ENCODE measurements at places on chromosomes 16 and 17.
A peak's percentile ranks its signal among the peaks of the same experiment; 100 is the strongest.

- DNase-seq, result no peak
Measured at GRCh38 chr17:82858376-82859126, 18.7 kb upstream of the ZNF750 start.

GRCh38 chr17:4004517-4005295 is 40.5 kb upstream of the ATP2A3 start:
- DNase-seq, result no peak

GRCh38 chr17:57523926-57524632 is 221.0 kb downstream of the CCDC182 start:
- DNase-seq, result peak; percentile 38

GRCh38 chr16:48492133-48492532 is 106.9 kb upstream of the SIAH1 start:
- peak; percentile 89 for DNase-seq

DNA sequence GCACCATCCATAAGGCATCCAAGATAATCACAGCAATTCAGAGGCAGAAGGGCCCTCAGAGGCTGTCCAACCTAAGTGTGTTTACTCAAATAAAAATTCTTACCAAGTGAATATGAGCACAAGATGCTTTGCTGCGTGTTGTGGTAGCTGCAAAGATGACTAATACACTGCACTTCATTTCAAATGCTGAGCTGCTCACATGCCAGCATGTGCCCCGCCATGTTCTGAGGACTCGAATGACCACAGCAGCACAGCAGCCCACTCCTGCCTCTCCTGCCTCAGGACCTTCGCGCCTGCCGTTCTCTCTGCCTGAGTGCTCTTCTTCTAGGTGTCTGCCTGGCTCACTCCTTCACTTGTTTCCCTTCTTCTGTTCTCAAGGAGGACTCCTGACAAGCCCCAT is 19.0 kb downstream of the PIK3R5 start:
- no peak for DNase-seq

- DNase-seq, result no peak
Measured at GRCh38 chr16:86078121-86078600, 179.2 kb downstream of the IRF8 start.

DNA sequence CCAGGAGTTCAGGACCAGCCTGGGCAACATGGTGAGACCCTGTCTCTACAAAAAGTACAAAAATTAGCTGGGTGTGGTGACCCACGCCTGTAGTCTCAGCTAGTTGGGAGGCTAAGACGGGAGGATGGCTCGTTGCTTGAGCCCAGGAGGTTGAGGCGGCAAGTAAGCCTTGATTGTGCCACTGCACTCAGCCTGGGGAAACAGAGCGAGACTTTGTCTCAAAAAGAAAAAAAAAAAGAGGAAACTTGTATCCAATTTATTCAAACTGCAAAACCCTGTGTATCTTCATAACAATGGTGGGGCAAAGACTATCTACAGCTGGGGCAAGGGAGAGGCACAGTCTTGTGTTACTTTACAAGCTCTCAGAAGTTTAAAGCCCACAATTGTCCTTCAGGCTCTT is 21.5 kb downstream of the GRB7 start:
- DNase-seq, result no peak

GRCh38 chr17:40561871-40562611 is 3.2 kb downstream of the CCR7 start:
- DNase-seq, result no peak

GRCh38 chr16:70577256-70577698 is 53.7 kb downstream of the SF3B3 start:
- peak; percentile 97 for DNase-seq

- no peak for DNase-seq
Measured at GRCh38 chr16:1035066-1035415, 37.5 kb upstream of the SSTR5 start.

GRCh38 chr17:57550668-57551315 is 194.3 kb downstream of the CCDC182 start:
- no peak for DNase-seq

DNA sequence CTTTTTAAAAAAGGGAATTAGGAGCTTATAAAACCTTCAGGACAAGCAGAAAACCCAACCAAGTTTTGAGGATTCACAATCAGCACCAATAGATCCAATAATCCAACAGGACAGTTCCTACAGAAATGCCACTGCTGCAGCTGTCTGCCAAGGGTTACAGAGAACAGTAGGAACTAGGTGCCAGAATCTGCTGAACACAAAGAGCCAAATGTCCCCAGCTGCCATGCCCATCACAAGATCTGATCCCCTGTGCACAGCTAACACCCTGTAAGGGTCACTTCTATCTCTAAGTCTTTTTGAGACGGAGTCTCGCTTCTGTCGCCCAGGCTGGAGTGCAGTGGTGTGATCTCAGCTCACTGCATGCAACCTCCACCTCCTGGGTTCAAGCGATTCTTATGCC is 262.3 kb downstream of the STX8 start:
- DNase-seq, result no peak

- no peak for DNase-seq
Measured at GRCh38 chr16:66513111-66513723, 36.7 kb downstream of the TK2 start.

- no peak for DNase-seq
Measured at GRCh38 chr17:42411905-42412679, 11.0 kb downstream of the CAVIN1 start.

DNA sequence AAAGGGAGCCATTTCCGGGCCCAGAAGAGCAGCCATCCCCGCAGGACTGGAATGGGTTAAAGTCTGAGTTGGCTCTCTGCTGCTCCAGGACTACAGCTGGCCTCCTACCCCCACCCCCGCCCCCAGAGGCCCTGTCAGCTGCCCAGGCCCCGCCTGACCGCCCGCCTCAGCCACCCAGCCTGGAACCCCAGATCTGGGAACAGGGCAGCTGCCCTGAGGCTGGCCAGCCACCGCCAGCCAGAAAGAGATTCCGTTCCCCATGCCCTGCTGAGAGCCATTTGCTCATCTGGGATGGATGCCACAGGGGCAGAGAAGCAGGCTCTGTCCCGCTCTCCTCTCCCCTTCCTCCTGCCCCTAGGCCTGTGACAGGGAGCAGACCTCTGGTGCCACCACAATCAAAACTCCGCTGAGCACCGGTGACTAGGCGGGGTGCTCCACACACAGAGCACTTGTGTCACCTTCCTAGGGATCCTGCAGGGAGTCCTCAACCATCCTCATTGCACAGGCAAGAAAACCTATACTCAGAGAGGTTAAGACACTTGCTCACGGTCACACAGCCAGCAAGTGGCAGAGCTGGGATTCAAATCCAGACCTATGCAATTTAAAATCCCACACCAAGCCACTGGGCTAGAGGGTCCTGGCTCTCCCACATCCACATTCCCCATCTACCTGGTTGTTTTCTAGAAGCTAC is 44.1 kb downstream of the ZNF423 start:
- DNase-seq, result no peak

DNA sequence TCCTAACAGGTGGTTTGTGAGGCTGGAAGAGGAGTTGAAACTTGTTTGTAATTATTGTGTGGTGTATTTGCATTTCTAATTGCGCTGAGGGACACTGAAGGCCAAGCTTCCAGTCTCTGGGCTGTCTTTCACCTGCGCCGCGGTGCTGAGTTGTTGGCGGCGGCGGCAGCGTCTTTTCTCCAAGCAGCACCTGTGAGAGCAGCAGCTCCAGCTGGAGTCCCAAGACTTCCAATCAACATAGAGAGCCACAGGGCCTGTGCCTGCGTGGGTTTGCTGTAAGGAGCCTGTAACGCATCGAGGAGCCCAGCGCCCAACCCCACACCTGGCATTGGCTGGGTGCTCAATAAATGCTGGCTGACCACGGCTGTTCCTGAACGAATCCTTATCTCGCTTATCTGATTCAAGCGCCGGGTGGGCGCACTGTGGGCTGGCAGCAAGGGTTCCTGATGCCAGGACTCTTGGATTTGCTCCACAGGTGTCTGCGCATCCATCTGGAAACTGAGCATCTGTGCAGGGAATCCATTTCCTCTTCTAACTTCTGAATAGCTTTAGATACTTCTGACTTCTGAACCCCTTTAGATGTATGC is 138.1 kb downstream of the ASIC2 start:
- no peak for DNase-seq

GRCh38 chr17:61459142-61459809 is 7.1 kb downstream of the TBX4 start:
- no peak for DNase-seq

- DNase-seq, result no peak
Measured at GRCh38 chr16:74573622-74574021, 33.3 kb downstream of the GLG1 start.

GRCh38 chr16:35339337-35339736 is 1879.9 kb downstream of the TP53TG3F start:
- no peak for DNase-seq

GRCh38 chr17:37086334-37086733 is 137.6 kb downstream of the AATF start:
- DNase-seq, result no peak

- DNase-seq, result no peak
Measured at GRCh38 chr17:37101306-37101705, 152.6 kb downstream of the AATF start.

DNA sequence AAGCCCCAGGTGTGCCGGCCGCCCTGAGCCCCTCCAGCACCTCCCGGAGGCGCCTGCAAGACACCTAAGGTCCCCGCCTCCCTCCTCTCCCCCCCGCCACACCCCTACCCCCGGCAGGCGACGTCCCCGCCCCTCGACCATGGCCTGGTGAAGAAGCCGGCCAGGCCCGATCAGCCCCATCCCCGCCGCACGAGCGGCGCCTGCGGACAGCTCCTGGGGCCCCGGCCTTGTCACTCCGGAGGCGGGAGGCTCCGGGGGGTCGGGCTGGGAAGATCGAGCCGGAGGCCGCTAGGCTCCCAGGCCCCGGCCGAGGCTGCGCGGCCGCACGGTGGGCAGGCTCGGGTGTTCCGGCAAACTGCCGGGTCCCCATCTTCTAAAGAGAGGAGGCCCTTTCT is 405 bp upstream of the ACE start:
- DNase-seq, result no peak

- no peak for DNase-seq
Measured at GRCh38 chr17:15143524-15143923, 121.6 kb downstream of the PMP22 start.

DNA sequence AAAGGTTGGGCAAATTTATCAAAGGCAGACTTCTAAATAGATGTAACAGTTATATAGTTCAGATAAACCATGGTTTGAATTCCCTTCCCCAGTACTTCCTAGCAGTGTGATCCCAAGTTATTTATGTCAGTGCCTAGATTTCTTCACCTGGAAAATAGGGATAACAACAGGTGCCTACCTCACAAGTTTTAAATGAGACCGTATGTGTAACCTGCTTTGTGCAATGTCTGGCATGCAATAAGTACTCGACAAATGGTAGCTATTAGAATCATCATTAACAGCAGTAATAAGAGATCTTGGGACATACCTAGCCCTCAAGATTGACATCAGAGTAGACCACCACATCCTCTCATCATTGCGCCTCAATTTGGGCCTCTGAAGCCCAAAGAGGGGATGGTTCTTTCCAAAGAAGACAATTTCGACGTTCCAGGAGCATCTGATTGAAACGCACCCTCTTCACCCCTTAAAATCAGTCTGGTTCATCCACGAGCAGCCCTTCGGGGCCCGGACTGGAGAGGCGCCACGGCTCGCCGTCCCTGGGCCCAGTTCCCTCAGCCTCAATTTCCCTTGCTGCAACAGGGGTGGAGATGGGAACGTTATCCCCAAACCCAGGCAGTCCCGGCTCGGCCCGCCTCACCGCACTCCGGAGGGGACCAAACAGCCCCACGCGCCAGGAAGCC is 541 bp downstream of the ACACA start:
- peak; percentile 2 for DNase-seq

DNA sequence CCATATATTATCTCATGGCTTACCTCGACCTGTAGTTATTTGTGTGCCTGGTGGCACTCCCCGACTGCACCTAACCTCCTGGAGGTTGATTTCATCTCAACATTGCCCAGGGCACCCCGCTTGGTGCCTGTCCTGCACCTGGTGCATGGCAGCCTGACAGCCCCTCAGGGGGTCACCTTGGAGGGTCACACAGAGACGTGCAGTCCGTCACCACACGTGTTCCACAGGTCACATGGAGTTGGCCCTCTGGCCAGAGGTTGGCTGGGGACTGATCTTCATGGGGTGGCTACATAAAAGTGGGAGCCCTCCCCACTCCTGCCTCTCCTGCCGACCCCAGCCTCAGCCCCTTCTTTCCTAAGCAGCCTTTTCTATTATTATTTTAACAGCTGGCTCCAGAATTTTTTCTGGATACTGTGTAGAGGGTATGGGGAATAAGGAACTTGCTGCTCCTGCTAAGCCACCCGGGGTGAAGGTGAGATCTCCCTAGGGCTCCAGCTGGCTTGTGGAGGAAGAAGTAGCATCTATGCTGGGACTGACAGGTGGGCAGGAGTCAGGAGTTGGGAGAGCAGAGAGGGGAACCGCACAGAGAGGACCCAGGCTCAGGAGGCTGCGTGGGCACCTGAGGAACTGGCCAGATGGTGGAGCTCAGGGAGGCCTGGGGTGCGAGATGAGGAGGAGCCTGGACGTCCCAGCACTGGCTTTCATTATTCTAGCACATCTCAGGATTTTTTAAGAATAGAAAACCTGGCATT is 12.5 kb upstream of the NKD1 start:
- DNase-seq, result no peak

DNA sequence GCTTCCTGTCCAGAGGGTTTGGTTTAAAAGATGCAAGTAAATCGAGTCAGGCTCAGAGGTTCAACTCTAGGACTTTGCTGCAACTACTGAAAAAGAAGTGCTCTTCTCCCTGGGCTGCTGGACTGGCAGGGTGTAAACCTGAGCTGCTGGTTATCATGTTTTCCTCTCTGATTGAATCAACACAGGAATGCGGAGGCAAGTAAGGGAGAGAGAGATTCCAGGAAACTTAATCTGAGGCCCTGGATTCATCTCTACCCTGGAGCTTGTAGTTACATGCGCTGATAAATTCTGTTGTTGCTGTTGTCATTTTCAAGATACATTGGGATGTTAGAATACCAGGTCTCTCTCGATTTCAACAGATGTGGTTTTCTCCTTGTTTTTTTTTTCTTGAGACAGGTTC is 8.2 kb upstream of the HS3ST3A1 start:
- no peak for DNase-seq

- DNase-seq, result no peak
Measured at GRCh38 chr17:49287481-49287880, 56.9 kb upstream of the PHOSPHO1 start.

DNA sequence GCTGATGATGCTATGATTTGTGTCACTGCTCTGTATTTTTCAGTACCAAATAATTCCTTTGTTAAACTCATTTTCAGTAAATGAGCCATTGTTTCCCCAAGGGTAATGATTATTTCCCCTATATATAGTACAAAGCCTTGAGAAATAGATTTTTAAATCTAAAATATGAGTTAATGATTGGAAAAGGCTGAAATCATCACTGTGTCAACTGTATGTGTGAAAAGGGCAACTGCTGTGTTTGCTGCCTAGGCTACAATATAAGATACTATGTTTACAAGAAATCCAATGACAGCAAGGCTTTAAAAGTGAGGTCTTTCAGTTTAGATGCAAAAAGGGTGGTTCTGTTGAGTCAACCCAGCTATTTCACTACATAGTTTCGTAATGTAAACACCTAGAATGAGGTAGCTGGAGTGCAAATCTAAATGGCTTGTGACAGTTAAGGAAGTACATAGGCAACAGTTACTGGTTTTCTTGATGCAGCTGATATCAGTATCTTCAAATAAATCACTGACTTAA is 15.3 kb downstream of the NLK start:
- peak; percentile 42 for DNase-seq
